ENCODE measurements at places on chromosomes 4 and X. TPM values are rescaled to one million over a fixed set of nuclear protein-coding genes. Genes with fewer than 3 reads are reported as not detected.
A peak's percentile ranks its signal among the peaks of the same experiment; 100 is the strongest.

The ODAPH gene
- not detected for total RNA-seq

The SPON2 gene
- total RNA-seq, result 116 TPM

The TBC1D8B gene
- total RNA-seq, result 9.7 TPM

The SPANXA1 gene
- total RNA-seq, result not detected

- no peaks in the 10 kb centered on the region for H3K4me1 ChIP-seq
- no peak overlapping the region for H3K27ac ChIP-seq
- H3K27me3 ChIP-seq, result no peaks in the 10 kb centered on the region
These were observed 274 bp upstream of the ERVMER34-1 start for GRCh38 chr4:52751487-52751911.

DNA sequence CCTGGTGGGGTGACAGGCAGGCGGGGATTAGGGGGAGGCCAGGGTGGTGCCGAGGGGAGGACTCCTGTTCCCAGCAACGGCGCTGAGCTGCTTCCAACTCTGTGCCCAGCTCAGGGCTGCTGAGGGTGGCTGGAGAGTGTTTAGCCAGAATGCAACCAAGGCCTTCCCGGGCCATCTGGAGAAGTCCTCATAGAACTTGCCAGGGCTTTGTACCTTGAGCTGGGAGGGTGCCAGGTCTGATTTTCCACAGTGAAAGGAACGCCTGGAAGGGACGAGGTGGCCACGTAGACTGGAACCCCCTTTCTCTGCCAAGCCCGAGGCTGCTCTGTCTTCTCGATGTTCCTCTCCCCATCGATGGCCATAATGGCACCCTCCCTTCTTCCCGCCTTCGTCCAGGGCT, 57.0 kb upstream of the GPR78 start:
- no peaks in the 10 kb centered on the region for H3K36me3 ChIP-seq
- H3K4me1 ChIP-seq, result no peaks in the 10 kb centered on the region
- no peak overlapping the region for H3K4me3 ChIP-seq
- no peak overlapping the region for H3K27ac ChIP-seq
- H3K27me3 ChIP-seq, result no peaks in the 10 kb centered on the region

DNA sequence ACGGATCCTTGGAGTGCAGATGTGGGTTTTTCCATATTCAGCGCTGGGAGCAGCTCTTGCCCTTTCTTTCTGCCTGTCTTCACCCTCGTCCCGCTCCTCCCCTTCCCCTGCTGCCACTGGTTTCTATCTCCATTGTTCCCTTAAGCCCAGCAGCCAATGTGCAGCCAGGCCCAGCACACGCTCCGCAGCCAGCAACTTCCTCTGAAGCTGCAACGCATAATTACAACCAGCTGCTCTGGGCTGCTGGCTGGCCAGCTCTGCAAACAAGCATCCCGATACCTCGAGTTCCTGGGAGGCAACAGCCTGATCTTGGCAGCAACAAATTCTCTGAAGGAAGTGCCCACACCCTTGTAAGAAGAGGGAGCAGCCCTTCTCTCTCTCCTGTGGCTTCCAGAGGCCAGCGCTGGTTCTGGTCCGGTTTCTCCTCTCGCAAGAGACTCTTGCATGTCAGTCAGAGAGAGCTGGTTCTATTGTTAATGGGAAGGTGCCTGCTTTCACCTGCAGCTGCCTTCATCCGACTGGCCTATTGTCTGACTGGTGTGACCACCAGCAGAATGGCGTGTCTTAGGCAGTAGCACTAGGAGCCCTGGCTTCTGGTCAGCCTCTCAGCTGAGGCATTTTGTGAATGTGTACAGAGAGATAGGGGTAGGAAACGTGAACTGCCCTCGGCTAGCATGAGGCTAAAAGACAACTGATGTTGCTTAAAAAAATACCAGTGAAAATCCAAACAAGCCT, 83.8 kb upstream of the MAML3 start:
- H3K4me3 ChIP-seq, result no peak overlapping the region
- H3K27me3 ChIP-seq, result no peaks in the 10 kb centered on the region
- H3K4me1 ChIP-seq, result peaks cover 2% of the 10 kb centered on the region
- peak; percentile 83 for DNase-seq
- H3K27ac ChIP-seq, result peak overlapping the region; percentile 38

DNA sequence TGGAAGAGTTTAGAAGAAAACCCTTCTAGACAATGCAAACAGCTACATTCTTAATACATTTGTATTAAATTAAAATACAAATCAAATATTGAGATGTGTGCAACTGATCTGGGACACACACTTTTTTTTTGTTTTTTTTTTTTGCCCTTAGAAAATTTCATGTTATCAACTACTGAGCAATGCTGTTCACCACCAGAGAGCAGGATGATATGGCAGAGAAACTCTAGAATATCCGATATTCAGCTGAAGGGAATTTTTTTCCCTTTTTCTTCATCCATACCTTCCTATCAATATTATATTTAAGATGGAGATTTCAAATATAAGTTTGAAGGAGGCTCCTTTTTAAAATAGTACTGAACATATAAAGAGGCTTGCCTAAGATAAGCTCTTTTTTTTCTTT, 1.0 kb downstream of the NDST3 start:
- H3K27me3 ChIP-seq, result no peaks in the 10 kb centered on the region
- H3K4me1 ChIP-seq, result no peaks in the 10 kb centered on the region
- H3K4me3 ChIP-seq, result no peak overlapping the region
- no peak overlapping the region for H3K27ac ChIP-seq

DNA sequence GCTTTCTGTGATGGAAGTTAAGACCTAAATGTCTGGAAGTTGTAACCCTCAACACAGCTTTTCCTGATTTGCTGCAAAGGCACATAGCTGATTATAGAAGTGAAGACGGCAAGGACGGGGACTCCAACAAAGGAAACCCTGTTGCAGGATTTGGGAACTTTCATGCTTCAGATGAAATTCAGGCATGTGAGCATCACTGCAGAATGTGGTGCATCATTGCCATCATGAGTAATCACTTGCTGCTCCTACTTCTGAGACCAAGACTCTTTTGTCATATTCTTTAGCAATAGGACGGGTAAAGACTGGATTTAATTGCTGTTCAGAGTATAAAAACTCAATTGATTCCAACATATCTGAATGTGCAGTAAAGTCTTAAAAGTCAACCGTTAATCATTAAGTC, 35.8 kb downstream of the YIPF6 start:
- no peak overlapping the region for H3K4me3 ChIP-seq
- H3K4me1 ChIP-seq, result no peaks in the 10 kb centered on the region
- H3K27ac ChIP-seq, result no peak overlapping the region
- DNase-seq, result no peak
- H3K36me3 ChIP-seq, result no peaks in the 10 kb centered on the region
